ENCODE measurements at places on chromosomes 6 and 20. TPM values are rescaled to one million over a fixed set of nuclear protein-coding genes. Genes with fewer than 3 reads are reported as not detected.

DNA sequence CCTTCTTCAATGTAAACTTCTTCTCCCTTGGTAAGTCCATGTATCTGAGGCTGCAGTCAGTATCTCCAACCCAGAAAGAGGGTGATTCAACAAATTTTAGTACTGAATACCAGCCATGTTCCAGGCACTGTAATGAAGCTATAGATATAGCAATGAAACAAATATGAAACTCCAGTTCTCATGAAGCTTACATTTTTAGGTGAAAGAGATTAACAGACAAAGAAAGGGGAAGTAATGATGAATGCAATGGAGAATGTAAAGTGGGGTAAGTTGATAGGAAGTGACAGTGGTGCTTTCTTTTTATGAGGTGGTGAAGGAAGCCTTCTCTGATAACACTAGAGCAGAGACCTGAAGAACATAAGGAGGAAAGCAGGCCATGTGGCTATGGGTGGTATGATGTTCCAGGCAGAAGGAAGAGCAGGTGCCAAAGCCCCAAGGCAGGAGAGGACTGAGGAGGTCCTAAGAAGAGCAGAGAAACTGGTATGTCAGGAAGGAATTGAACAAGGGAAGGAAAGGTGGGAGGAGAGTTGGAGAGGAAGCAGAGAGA lies 143.6 kb downstream of the TFAP2B start:
- DNase-seq: no peak

- peak; percentile 81 for DNase-seq
These were observed at the start of gene HTR1E for GRCh38 chr6:86937219-86938079. Gene HTR1E (plus strand): TSS chr6:86937528. CDS start chr6:87015335, 77,807 bp downstream.

Gene MOXD1
- total RNA-seq: 19.0 TPM

GRCh38 chr6:25171301-25171700 lies 107.9 kb upstream of the CARMIL1 start:
- DNase-seq: no peak

DNA sequence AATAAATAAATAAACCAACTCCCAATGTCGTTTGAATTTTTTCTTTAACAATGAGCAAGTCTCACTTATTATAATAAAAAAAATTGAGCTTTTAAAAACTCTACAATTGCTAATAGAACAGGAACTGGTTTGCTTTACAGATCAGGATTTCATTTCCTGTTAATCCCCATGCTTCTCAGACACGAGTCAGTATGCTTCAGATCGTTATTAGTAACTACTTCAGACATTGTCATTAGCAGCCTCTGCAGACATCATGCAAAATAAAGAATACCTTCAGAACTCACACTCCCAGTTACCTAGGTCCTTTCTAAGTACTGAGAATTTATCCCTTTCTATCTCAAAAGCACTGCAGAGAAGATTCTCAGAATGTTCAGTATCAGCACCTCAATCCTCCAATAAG lies 10.0 kb upstream of the FAM210B start:
- DNase-seq: no peak

All from cardiac muscle cell (in vitro differentiated cells and primary cell).